SHP77 treated with DMSO at 0.1 percent for 48 hours (cell line): ENCODE measurements at places on chromosomes 1 and 21.

DNA sequence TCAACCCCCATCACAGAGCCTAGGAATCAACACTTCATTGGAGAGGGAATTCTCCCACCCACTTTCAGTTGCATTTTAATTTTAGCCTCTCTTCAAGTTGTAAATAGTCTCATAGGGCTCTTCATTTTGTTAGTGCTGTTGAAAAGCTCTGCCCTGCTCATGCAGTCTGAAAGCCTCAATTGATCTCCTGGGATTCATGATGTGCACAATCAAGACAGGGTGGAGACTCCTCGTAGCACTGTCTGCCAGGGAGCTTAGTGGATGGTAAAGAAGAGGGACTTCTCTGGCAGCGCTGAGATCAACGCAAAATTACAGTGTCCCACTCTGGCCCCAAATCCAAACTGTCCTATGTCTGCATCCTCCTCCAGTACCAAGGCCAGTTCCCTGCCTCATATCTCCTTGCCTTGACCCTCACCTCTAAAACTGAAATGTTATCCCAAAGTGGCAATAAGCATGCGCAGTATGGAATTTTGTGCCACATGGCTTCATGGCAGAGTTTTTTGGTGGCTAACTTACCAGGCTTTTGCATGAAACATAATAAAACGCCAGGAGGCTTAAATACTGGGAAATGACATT is 282.2 kb downstream of the CACNA1E start:
- no peak for DNase-seq

GRCh38 chr1:11450310-11450709 is 28.6 kb upstream of the DISP3 start:
- DNase-seq: no peak

DNA sequence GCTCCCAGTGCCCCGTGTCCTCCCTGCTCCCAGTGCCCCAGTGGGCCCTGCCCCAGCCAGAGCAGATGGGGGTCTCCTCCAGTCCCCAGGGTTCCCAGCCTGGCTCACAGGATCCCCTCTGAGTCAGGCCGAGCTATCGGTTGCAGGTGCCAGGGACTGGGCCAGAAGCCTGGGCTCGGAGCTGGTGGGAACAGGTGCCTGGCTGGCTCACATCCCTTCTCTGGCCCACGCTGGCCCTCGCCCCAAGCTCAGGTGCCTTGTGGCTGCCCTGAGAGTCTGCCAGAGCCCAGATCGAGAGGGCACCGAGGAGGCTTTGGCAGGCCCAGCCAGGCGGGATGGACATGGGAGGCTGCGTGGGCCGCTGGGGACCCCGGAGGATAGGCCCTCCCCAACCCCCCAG is 18.9 kb downstream of the PLCH2 start:
- no peak for DNase-seq

DNA sequence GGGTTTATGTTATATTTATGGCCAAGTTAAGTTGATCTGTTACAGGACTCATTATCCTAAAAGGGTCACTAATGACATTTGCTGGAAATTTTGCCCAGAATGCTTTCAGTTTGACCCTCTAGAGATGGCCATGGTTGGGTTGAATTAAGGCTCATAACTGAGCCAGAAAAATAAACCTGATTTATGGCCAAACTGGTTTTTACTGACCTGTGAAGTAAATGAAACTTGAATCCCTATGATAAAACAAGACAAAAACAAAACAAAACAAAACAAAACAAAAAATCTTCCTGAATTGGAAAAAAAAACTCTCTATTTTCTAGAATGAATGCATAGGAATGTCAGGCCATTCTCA is 72.5 kb upstream of the CLDN14 start:
- DNase-seq: no peak

DNA sequence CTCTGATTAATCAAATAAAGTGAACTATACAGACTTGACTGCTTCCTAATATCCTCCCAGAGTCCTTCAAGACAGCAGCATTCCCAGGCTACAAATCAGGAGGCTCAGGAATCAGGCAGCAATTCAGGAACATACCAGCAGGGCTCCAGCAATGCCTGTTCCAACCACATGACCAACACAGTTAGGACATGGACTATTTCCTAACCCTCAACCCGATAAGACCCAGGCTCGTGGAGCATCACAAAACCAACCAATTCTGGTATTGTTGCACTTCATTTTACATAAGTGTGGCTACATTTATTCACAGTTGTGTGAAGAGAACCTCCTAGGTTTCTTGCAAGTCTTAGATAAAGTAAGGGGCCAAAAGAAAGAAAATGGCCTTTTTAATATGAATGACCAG is 546.2 kb upstream of the ADGRL2 start:
- DNase-seq: no peak

DNA sequence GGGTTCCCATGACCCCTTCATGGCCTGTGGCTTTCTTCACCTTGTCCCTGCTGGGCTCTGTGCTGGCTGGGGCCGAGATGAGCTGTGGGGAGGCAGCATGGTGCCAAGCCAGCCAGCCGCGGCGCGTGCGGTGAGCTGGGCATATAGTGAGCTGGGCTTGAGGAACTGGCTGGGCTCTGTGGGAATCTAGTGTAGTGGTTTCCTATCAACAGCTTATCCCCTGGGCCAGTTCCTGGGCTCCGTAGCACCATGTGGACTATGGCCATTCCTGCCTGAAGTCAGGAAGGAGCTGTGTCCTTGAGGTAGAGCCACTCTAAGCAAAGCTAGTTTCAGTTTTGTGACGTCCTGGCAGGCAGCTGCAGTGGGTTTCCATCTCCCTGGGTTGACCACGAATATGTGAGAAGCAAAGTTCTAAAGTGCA is 1.8 kb downstream of the NCMAP start:
- DNase-seq: no peak

DNA sequence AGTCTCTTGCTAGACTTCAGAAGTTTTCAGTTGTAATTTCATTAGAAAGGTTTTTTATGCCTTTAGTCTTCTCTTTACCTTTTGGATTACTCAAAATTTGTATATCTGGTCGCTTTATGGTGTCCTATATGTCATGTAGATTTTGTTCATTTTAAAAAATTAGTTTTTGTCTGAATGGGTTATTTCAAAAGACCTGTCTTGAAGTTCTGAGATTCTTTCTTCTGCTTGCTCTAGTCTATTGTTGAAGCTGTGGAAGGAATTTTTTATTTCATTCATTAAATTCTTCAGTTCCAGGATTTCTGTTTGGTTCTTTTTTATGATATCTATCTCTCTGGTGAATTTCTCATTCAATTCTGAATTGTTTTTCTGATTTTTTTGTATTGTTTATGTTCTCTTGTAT is 46.5 kb upstream of the GCLM start:
- no peak for DNase-seq

DNA sequence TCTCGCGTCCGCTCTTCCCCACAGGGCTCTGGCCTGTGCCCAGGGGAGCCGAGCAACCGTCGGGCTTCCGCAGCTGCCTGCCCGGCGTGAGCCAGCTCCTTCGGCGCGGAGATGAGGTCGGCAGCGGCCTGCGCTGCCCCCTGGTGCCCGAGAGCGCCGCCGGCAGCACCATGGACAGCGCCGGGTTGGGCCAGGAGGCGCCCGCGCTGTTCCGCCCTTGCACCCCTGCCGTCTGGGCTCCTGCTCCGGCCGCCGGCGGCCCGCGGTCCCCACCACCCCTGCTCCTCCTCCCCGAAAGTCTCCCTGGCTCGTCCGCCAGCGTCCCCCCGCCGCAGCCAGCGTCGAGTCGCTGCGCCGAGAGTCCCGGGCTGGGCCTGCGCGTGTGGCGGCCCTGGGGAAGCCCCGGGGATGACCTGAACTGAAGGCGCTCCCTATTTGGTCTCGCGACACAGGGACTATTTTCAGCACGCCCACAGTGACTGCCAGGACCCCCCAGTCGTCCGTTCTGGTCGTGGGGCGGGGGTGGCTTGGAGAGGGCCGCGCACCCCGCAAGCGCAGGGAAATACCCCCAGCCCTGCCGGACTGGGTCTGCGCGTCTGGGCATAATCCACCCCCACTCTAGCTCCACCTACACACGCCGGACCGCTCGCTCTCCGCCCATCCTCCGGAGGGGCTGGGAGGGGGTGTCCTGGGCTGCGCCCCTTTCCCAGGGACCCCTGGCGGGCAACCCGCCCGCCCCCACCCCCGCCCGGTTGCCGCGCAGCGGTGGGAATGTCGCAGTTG is 1.3 kb downstream of the HES3 start:
- peak; percentile 56 for DNase-seq

DNA sequence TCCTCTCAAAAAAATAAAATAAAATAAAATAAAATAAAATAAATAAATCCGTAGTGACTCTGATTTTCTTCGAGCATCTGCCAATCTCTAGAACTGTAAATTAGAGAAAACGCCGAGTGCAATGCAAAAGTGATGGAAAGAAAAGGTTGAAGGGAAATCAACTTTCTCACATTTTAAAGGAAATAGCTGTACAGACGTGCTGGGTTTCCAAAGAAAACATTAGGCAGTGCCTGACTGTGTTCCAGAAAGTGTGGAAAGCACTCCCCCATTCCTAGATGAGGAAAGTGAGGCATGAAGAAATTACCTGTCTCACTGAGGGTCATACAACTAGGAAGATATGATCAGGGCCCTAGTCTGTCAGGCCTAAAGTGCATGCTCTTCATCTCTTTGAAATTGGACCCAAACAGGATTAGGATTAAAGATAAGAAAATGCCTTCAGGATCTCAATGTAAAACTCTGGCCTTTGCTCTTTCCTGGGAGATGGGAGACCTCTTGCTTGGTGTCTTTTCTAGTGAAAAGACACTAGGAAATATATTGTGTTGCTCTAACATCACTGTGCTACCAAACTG is 1.8 kb upstream of the PTPN14 start:
- no peak for DNase-seq

DNA sequence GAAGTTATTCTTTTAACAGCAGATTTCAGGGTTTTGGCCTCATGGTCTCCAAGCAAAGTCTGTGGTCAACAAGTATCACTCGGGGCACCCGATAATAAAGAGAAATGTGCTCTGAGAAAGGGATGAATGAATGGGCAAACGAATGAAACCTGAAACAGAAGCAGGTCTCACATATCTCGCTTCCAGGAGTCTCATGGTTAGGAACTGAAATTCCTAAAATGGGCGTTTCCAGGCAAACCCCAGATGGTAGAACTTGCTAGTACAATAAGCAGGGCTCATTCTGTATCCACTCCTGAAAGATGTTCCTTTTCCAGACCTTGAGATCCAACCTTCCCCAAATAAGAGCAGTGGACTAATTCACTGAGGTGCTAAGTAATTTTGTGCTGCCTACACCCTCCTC is 87.2 kb downstream of the LAMC2 start:
- DNase-seq: no peak

- DNase-seq: peak; percentile 73
Measured at GRCh38 chr21:37700641-37701202, 215.5 kb downstream of the KCNJ6 start.

GRCh38 chr1:224375059-224375458 is 18.4 kb downstream of the CNIH4 start:
- DNase-seq: no peak

- DNase-seq: no peak
Measured at GRCh38 chr1:156439777-156440183, 60.8 kb downstream of the MEF2D start.

DNA sequence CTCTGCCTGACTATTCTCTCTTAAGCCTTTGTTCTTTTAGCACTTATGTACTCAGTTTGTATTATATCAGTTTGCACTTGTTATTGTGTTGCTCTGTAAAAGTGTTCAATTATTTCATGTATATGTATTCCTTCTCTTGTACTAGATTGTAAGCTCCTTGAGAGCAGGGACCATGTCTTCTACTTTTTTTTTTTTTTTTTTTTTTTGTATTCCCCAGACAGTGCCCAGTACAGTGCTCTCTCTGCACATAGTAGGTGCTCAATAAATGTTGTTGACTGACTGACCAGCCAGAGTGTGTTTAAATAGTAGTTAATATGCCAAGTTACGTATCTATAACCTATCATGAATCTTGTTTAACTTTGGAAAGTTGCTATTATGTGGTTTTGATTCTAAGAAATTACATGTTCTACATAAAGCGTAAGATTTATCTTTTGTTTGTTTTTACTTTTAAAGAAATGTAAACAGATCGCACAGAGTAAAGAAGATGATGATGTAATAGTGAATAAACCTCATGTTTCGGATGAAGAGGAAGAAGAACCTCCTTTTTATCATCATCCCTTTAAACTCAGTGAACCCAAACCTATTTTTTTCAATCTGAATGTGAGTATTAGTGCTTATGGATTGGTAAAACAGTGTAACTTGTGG is 16.1 kb downstream of the SON start:
- DNase-seq: no peak

- DNase-seq: no peak
Measured at GRCh38 chr1:184827600-184828368, 73.1 kb upstream of the EDEM3 start.

- DNase-seq: no peak
Measured at GRCh38 chr1:218081358-218081757, 203.7 kb upstream of the RRP15 start.

DNA sequence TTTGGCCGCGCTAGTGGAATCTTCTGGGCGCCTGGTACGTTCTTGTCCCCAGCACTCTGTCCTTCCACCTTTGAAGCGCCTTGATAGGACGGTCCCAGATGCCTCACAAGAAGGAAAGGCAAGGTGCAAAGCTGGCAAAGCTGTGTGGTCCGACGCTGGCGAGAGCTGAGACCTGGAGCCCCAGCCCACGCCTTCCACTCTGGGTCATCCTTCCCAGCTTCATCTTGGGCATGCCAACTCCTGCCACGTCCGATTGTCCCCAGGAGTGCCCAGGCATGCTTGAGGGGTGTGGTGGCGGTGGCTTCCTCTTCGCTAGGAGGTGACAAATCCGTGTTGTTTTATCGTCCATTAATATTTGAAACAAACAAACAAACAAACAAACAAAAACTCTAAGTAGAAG is 123.9 kb upstream of the DPYD start:
- DNase-seq: no peak

GRCh38 chr21:21003701-21004100 is 5.5 kb downstream of the NCAM2 start:
- peak; percentile 38 for DNase-seq

GRCh38 chr1:34907487-34908090 is 21.9 kb downstream of the DLGAP3 start:
- DNase-seq: no peak

DNA sequence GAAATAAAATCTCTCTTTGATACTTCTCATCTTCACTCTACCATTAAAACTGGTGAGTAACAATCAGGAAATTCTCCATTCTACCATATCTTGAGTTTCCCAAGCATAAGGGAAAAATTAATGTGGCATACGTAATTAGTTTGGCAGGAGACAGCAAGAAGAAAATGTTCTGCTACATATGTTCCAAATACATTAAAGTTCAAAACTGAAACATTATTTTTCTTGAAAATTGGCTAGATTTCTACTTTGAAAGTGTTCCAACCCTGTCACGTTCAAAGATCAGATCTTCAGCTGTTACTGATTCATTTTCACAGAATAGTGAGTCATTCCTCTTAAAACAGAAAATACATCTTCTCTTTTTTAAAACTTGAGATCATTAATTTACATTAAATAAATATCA is 48.5 kb downstream of the PIGK start:
- DNase-seq: no peak

- DNase-seq: no peak
Measured at GRCh38 chr1:212237651-212238050, 47.6 kb upstream of the PPP2R5A start.

GRCh38 chr1:86845514-86845913 is 68.4 kb downstream of the SELENOF start:
- no peak for DNase-seq

- DNase-seq: peak; percentile 14
Measured at GRCh38 chr1:93344886-93345632, 648 bp upstream of the DR1 start.
